ENCODE measurements at places on chromosomes 5 and 9.

DNA sequence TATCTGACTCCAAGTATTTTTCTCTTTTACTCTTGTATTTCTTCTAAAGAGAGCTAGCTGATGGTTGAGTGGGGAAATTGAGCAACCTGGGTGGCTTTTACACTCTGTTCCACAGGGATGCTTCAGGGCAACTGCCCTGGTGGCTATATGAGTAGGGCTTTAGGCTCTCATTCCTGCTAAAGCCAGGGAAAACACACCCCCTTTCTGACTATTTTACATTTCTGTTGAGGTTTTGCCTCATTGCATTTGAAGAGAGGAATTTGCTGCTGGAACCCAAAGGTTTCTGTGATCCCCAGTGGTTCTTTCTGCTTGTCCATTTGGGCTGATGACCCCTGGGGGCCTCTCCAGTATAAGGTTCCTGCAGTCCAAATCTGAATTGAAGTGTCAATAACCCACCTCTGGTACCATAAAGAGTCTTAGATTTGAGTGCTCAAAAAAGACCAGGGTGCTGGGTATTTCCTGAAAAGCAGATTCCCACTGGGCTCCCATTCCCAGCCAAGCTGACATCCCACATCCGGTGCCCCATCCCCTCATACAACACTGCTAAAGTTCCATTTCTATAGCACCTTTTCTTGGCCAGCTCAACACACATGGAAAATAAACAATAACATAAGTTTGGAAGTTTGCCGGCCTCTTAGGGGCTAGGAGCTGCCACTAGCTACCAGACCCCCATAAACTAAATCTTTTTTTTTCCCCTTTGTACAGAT lies 59.5 kb downstream of the PAPPA start:
- DNase-seq = no peak

DNA sequence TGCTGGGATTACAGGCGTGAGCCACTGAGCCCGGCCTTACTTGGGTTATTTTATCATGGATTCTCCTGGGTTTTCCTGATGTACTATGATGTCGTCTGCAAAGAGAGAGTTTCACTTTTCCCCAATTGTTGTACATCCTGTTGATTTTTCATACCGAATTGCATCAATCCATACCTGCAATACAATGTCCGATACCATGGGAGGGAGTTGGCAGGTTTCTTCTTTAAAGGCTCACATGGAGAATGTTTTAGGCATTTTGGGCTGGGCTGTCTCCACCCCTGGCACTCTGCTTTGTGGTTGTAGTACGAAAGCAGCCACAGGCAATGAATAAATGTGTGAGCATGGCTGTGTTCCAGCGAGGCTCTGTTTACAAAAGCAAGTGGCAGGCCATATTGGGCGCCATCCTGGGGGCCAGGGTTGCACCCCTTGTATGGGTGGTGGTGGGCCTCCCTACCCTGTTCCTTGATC lies 35.1 kb upstream of the EXOC3 start:
- no peak for DNase-seq

GRCh38 chr5:159910843-159911229 lies 5.4 kb upstream of the ADRA1B start:
- no peak for DNase-seq

DNA sequence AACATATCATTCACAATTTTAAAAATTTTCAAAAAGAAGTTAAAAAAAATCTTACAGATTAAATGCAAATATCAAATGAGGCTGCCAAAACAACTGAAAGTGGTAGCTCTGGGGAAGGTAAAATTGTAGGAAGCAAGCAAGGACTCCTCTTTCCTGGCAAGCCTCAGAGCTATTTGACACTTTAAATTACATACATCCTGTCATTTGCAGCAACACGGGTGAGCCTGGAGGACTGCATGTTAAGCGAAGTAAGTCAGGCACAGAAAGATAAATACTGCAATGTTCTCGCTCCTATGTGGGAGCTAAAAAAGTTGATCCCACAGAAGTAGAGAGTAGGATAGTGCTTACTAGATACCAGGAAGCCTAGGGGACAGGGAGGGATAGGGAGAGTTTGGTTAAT lies 58.0 kb downstream of the LPAR1 start:
- no peak for DNase-seq

DNA sequence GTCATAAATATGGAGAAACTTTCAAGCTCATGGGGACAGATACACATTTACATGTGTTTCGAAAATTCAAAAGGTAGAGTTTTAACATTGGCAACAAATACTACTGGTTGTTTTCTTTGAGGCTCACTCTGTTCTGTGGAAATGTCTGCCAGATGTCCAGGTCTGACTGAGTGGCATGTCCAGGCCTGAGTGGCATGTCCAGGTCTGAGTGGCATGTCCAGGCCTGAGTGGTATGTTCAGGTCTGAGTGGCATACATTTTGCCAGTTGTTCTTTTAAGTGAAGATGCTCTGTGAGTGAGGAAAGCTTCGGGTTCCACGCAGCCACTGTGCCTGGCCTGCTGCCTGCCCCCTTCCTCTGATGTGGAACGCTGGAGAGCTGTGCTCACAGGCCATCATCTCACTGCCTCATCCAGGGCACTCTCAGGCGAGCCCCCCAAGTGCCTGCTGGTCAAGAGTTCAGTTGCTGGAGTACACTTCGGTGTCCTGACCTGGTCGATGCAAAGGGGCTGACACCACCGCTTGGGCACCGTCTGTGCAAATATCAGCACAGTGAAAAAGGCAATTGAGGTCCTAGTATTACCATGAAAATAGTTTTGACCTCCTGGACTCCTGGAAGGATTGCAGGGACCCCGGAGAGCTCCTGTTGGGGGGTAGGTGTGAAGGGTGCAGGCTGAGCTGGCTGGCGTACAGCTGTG lies 89.9 kb downstream of the EHMT1 start:
- no peak for DNase-seq

GRCh38 chr5:178788381-178789085 lies 58.1 kb upstream of the ZNF354A start:
- no peak for DNase-seq

DNA sequence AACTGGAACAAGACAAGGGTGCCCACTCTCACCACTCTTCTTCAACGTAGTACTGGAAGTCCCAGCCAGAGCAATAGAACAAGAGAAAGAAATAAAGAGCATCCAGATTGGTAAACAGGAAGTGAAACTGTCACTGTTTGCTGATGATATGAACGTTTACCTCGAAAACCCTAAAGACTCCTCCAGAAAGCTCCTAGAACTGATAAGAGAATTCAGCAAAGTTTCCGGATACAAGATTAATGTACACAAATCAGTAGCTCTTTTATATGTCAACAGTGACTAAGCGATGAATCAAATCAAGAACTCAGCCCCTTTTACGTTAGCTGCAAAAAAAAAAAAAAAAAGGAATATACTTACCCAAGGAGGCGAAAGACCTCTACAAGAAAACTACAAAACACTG lies 306.6 kb downstream of the PLK2 start:
- no peak for DNase-seq

DNA sequence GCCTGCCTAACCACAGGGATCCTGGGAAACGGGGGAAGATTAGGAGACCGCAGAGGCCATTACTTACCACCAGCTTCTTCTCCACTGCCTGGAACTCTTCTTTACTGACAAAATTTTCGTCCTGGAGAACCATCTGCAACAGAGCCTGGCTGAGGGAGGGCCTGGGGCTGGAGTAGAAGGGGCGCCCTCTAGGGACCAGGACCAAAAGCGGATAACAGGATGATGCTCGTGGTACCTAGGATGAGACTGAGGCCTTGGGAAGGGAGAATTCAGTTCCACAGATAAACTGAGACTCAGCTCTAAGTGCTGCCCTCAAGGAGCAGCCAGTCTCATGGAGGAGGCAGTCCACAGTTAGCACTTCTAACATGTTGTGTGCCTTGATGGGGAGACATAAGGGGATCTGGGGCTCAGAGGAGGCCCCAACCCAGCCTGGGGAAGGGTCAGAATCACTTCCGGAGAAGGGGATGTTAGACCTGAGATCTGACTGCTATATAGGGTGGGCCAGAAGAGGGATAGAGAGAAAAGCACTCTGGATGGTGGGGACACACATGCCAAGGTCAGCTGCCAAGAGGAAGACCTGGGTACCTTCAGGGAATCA lies 1.2 kb downstream of the SPATA24 start:
- no peak for DNase-seq

GRCh38 chr5:173793648-173794548 lies 94.3 kb upstream of the CPEB4 start:
- no peak for DNase-seq

DNA sequence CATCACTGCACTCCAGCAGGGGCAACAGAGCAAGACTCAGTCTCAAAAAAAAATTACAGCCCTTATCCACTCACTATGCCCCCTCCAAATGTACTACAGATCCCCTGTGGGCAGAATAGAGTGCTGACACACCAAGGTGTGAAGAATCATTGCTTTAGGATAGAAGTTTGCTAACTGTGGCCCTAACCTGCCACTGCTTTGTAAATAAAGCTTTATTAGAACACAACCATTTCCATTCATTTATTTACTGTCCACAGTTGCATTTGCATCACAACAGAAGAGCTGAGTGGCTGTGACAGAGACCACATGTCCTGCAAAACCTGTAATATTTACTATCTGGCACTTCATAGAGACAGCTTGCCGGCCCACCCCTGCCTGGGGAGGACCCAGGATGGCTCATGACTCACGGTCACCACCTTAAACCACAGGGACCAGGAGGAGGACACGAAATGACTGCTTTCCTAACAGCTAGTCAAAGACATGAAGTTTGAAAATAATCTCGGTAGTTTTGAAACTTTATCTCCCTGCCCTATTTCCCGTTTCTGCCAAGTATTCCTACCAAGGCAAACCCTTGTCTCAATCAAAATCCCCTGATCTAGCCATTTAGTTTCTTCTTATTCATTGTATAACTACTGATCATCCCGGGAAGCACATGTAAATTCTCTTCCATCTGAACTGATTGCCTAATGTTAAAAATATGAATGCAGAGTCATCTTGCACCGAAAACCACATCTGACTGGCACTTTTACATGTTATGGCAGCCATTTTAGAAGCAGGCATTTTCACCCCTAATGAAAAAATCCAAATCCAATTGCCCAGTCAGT lies 206.1 kb downstream of the SLIT3 start:
- DNase-seq = no peak

DNA sequence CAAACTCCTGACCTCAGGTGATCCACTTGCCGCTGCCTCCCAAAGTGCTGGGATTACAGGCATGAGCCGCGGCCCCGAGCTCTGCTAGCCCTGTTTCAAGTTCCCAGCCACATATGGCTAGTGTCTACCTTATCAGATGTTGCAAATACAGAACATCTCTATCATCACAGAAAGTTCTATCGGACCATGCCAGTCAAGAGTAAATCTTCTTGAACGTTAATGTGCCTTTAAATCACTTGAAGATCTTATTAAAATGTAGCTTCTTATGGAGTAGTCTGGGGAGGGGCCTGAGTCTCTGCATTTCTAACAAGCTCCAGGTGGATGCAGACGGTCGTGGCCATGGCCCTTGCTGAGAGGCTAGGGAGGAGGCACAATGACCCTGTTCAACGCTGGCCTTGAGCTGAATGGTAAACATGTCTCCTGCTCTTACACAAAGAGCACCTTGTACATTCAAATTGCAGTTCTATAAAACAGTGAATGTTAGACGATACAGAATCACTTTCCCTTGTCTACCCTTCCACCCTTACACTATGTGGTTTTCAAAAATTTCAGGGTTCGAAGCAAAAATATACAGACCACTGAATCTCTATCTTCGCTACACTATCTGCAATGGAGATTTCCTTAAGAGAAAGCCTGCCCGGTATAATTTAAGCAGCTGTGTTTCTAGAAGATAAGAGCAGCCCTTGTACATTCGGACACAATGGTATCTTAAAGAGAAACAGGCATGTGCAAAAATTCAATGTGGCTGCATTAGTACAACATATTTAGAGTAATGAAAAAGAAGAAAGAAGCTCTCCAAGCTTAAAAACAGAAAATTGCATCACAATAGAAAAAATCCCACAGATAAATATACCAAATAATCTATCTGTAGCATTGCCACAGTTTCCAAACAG lies 114.1 kb downstream of the FRMD3 start:
- DNase-seq = no peak

DNA sequence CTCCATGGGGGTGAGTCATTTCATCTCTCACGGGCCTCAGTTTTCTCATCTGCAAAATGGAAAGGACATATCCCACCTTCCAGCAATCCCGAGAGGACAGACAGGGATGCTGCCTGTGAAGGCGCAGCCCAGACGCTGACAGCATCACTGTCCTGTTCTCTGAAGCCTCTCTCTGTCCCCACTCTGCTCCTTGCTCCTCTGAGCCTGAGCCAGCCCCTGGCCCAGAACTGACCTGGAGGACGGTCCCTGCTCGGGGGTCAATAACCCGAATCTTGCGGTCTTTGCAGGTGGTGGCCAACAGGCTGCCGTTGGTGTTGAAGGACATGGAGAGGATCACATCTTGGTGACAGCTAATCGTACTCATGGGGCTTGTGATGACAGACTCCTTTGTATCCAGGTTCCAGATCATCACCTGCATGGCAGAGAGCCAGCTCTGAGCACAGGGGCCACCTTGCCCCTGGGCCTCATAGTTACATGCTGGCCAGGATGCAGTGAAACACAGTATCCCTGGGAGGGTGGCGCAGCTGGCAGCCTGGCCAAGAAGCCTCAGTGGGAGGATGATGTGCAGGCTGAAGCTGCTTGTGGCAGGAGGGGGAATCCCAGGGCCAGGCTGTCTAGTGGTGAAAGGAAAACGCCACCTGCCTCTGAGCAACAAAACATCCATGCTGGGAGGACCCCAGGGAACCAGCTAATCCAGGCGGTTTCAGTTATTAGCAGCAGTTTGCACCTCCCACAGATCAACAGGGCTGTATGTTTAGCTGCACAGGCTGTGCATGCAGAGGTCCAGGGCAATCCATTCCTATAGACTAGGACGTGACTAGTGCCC lies 14.0 kb upstream of the TRIM14 start:
- no peak for DNase-seq

DNA sequence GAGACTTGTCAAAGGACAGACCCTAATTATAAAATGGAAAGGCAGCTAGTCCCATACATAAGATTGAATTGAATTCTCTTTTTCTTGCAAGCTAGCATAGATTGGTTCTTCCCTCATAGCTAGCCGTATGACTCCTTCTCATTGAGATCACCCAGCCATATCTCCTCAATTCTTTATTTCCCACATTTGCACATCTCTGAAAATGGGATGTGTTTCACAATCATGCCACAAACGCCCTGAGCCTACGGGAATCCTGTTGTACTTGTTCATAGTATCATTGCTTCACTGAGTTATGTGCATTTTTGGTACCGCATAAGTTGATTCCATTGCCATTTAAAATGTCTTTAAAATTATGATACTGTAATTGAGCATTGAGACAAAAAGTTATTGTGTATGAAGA lies 90.5 kb downstream of the PCSK1 start:
- DNase-seq = no peak

DNA sequence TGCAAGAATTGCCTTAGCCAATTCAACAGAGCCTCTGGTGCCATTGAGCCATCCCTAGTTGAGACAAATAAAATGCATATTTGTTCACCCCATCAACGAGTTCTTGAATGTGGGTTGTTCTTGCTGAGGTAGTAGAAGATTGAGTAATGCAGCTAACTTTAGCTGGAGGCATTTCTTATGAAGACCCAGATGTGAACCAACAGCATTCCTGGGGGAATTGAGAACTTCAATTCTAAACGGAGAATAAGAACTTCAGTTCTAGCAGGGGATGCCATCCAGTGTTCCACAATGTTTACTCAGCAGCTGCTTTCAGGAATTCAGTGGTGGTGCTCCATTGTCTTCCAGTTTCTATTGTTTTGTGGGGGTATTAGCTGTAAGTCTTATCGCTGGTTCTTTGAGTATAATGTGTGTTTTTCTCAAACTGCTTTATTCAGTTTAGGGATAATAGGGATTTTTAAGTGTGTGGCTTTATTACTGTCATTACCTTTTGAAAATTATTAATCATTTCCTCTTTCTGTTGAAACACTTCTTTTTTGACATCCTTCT lies 1968.2 kb upstream of the NUDT12 start:
- no peak for DNase-seq

Data from endothelial cell of umbilical vein (primary cell).